Progenitor cell of endocrine pancreas (in vitro differentiated cells): ENCODE measurements at places on chromosomes 11 and 22. TPM values are rescaled to one million over a fixed set of nuclear protein-coding genes. Genes with fewer than 3 reads are reported as not detected.

SLC22A6 gene
- not detected in 2 replicates for total RNA-seq

PIWIL4 gene
- 1.9 and 2.6 TPM in 2 replicates for total RNA-seq

DNA sequence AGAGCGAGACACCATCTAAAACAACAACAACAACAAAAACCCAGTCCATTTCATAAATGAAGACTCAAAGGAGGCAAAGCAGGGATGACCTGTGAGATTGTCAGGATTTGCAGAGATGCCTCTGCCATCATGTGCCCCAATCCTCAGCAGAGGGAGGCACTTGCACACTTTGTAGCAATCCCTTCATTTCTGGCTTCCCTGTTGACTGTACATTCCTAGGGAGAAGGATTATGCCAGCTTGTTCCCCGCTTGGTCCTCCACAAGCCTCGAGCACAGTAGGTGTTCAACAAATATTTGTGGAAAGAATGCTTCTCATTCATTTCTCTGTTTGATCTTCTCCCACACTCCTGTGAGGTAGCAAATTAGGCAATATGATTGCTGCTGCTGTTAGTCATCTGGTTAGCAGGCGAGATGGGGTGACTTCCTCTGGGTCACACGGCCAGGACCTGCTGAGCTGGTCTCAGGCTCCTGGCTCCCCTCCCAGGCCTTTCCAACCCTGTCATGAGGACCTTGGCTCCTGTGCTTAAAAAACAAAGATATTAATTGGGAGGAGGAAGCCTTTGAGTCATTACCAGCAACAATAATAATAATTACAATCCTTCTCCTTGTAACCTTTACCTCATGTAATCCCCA lies 34.1 kb downstream of the LIF start:
- DNase-seq, result no peak

DNA sequence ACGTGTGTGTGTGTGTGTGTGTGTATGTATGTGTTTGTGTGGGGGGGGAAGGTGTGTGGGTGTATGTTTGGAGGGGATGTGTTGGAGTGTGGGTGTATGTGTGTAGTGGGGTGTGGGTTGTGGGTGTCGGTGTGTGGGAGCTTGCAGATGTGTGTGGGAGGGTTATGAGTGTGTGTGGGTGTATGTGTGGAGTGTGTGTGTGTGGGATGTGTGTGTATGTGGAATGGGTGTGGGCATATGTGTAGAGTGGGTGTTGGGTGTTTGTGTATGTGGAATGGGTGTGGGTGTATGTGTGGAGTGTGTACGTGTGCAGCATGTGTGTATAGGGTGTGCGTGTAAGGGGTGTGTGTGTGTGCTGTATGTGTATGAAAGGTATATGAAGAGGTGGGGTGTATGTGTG lies 14.7 kb downstream of the STX3 start:
- DNase-seq, result no peak

DNA sequence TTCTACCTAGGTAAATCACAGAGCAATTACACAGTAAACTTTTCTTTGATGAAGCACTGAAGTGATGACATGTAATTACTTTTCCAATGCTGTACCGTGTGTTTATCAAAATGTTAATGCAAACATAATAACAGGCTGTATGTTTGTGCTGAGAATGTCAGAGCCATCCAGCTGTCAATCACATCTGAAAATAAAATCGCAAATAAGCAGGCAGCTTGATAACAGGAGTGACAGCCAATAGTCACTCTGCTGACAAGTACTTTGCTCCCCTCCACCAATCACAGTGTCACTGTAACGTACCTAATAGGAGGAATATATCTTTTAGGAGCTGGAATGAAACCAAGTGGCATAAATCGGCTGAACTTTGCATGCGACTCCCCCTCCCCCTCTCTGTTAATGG lies 119.7 kb downstream of the KIRREL3 start:
- no peak for DNase-seq

GRCh38 chr11:28105869-28106268 lies 2.1 kb downstream of the KIF18A start:
- no peak for DNase-seq

DNA sequence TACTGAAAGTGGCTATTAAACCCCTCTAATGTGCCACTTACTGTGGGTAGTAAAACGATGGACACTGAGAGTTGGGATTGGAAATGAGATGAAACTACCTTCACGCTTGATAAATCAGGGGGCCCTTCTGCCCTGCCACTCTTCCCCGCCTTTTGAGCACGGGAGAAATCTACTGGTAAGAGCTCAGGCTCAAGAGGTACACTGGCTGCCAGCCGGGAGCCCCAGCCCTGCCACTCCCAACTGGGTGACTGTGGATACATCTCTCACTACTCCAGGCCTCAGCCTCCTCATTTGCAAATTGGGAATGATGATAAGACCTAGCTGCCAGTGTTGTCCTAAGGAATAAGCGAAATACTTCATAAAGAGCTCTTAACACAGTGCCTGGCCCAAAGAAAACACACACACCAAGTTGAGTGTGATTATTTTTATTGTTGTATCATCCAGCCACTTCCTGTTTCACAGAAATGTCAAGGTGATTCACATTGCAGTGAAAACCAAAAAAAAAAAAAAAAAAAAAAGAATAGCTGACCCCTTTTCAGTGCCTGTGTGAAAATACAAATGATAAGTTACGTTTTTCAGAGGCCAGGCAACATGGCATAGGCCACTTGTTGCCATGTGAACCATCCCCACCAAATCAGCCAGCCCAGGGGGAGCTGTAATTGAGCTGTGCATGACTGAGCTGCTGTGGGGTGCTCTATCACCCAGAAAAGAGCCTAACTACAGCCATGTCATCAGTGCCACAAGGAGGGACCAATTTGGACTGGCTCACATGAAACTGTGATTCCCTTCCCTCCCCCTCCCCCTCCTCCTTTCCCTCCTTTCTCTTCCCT lies 4.4 kb upstream of the ZNRD2 start:
- no peak for DNase-seq

GRCh38 chr11:18243783-18244362 lies 4.6 kb downstream of the SAA2 start:
- no peak for DNase-seq

DNA sequence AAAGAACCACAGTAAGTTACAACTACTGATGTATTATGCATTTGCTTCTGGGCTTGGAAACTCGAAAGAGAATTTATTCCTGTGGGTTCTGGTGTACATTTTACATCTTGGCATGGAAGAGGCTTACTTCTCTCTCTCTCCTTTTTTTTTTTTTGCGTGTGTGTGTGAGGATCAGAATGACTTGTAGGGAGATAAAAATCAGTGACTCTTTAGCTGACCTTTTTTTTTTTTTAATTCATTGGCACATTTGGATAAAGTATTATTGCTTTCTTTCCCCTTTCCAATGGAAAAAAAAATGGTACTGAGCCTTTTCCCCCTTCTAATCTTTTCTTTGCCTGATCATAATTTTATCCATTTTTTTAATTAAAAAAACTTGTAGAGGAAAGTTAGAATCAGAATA lies 43.5 kb downstream of the EXT2 start:
- no peak for DNase-seq

DNA sequence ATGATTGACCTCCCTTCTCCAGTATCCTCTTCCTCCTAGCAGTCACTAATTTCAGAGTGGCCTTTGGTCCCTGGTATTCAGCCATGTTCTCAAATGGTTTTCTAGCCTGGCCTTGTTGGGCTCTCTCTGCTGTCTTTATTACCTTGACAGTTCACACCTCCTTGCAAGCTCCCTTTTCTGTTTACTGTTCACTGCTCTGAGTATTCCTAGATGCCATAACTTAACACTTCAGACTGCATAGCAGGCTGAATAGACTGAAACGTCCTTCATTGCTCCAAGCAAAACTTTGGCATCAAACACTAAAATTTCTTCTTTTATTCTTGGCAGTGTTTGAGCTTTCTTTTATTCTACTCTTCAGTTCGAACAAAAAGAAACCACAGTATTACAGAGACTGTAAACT lies 49.7 kb upstream of the SLC25A18 start:
- DNase-seq, result no peak

DNA sequence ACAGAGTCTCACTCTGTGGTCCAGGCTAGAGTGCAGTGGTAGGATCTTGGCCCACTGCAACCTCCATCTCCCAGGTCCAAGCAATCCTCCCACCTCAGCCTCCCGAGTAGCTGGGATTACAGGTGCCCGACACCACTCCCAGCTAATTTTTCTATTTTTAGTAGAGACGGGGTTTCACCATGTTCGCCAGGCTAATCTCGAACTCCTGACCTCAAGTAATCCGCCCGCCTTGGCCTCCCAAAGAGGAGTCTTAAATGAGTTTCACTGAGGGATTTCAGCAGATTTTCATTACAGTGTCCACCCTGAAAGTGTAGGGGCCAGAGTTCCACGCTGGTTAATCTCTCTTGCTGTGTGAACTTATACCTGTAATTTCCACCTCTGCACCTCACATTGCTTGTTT lies 412 bp upstream of the RPS3 start:
- no peak for DNase-seq
